H9 (cell line): ENCODE measurements at places on chromosomes 16 and 17. TPM values are rescaled to one million over a fixed set of nuclear protein-coding genes. Genes with fewer than 3 reads are reported as not detected.

The RAI1 gene
- 1.5 and 1.9 TPM in 2 replicates for total RNA-seq

GRCh38 chr16:87431926-87432325 is 39.8 kb downstream of the MAP1LC3B start:
- no peak overlapping the region for H3K4me3 ChIP-seq
- H3K27ac ChIP-seq, result no peak overlapping the region
- H3K4me1 ChIP-seq, result peaks cover 2% of the 10 kb centered on the region; the same call in 1 of the 2 replicates
- peaks cover 21% of the 10 kb centered on the region for H3K36me3 ChIP-seq

DNA sequence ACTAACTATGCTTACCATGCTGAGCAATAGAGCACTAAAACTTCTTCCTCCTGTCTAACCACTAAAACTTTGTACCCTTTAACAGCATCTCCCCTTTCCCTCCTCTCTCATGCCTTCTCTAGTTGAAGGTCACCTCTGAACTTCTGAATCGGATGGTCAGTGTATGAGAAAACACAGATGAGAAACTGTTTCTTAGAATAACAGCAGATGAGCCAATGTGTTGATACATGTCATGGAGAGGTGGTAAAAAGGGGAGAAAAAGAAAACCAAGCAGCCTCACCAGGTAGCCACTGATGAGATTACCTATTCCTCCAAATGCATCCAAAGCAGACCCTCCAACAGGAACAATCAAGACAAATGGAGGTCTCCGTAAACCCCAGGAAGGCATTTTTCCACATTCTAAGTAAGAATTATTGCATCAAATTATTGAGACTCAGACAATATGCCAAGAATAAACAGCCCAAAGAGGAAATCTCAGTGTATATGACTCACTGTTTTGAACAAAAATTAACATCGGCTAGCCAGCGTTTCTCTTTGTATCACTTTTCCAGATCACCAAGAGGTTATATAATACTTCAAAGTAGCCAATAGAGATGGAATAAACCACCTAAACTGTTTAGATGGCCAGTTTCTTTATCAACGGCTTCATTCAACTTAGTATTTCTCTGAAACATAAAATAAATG is 793.3 kb upstream of the SOX9 start:
- no peak overlapping the region for H3K27ac ChIP-seq
- H3K36me3 ChIP-seq, result no peaks in the 10 kb centered on the region
- DNase-seq, result no peak
- H3K4me3 ChIP-seq, result no peak overlapping the region
- H3K27me3 ChIP-seq, result no peaks in the 10 kb centered on the region

The KRTAP4-3 gene
- total RNA-seq, result not detected in 2 replicates

The LITAFD gene
- total RNA-seq, result not detected in 2 replicates

The DNAAF8 gene
- 0.33 and 0.39 TPM in 2 replicates for total RNA-seq

GRCh38 chr16:17391715-17392114 is 79.0 kb downstream of the XYLT1 start:
- H3K36me3 ChIP-seq, result 0 out of 2 replicates have a peak, but pooled peaks cover 4% of the 10 kb centered on the region
- peaks cover 19% of the 10 kb centered on the region; the same call in 1 of the 2 replicates for H3K4me1 ChIP-seq
- DNase-seq, result no peak

The ABI3 gene
- total RNA-seq, result 2.1 and 2.4 TPM in 2 replicates

DNA sequence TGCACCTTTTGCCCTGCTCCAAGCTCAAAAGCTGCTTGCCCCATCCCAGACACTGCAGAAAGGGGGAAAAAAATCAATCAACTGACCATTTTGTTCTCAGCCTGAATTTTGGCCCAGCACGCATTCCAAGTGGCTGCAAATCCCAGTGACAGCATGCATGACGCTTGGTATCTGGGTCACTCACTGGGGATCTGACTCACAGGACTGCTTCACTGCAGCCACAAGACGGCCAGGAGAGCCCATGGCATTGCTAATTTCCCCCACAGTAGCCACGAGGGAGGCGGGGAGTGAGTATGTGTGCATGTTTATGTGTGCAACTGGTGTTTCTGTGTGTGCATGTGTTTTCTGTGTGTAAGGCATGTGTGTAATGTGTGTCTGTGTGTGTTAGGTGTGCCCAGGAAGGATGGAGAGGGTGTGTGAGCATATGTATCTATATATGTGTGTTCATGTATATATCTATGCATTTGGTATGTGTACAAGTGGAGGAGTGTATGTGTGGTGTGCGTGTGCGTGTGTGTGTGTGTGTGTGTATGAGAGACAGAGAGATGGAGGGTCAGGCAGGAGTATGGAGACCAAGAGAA is 33.8 kb downstream of the SDK2 start:
- H3K4me1 ChIP-seq, result peaks cover 4% of the 10 kb centered on the region; the same call in 1 of the 2 replicates
- no peaks in the 10 kb centered on the region for H3K27me3 ChIP-seq
- H3K27ac ChIP-seq, result no peak overlapping the region
- H3K36me3 ChIP-seq, result no peaks in the 10 kb centered on the region
- H3K4me3 ChIP-seq, result no peak overlapping the region

DNA sequence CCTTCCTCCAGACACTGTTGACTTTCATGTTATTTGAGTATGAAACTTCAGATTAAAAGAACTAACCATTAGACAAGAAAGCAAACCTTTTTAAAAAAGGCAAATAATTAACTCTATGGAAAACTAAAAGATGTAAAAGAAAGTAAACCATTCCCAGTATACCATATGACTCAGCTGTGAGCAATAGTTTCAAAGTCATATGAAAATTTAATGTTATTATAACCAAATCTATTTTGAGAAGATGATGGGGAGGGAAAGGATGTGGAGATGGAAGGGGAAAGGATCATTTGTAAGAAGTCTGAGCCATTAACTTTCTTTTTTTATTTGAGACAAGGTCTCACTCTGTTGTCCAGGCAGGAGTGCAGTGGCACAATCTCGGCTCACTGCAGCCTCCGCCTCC is 131.8 kb downstream of the IRX5 start:
- no peak overlapping the region for H3K4me3 ChIP-seq
- no peak for DNase-seq
- no peaks in the 10 kb centered on the region for H3K36me3 ChIP-seq
- no peaks in the 10 kb centered on the region for H3K4me1 ChIP-seq
- H3K27ac ChIP-seq, result no peak overlapping the region
- peaks cover 8% of the 10 kb centered on the region; the same call in 1 of the 2 replicates for H3K27me3 ChIP-seq

DNA sequence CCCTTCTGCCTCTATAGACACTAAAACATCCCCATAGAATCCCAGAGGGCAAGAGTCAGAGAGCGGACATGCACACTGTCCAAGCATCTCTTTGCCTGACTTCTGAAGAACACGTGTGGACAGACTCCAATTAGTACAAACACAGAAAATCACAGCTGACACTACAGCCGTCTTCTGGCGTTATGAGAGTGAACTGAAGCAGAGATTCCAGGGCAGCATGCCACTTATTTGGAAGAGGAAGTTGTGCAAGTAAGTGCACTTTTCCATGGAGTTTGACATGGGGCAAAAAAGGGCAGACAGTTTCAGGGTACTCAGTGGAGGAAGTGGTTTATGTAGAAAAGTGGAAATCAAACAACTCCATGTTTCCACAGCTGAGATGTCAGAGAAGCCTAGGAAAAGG is 16.8 kb upstream of the ZNF287 start:
- H3K27me3 ChIP-seq, result peaks cover 5% of the 10 kb centered on the region; the same call in 1 of the 2 replicates
- H3K4me1 ChIP-seq, result no peaks in the 10 kb centered on the region
- DNase-seq, result no peak
- no peak overlapping the region for H3K27ac ChIP-seq
- no peak overlapping the region for H3K4me3 ChIP-seq

The CACNG4 gene
- total RNA-seq, result 6.0 and 6.3 TPM in 2 replicates
